ENCODE measurements at places on chromosomes 7 and 10. TPM values are rescaled to one million over a fixed set of nuclear protein-coding genes. Genes with fewer than 3 reads are reported as not detected.
A peak's percentile ranks its signal among the peaks of the same experiment; 100 is the strongest.

DNA sequence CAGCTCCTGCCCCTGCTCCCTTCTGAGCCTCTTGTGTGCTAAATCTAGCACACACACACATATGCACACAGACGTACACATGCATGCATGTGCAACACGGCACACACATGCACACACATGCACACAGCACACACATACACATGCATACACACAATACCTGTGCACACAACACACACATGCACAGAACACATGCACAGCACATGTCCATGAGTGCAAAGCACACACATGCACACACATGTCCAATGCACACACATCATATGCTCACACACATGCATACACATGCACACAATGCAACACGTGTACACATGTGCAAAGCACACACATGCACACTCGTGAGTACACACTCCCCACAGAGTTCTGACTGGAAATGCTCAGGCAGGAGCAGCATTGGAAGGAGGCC is 115.0 kb downstream of the WDR37 start:
- no peaks in the 10 kb centered on the region for H3K27me3 ChIP-seq
- no peaks in the 10 kb centered on the region for H3K36me3 ChIP-seq
- no peak overlapping the region for H3K27ac ChIP-seq
- DNase-seq, result no peak
- no peak overlapping the region for H3K4me3 ChIP-seq

GRCh38 chr7:154584352-154585252 is 418.3 kb downstream of the PAXIP1 start:
- no peak overlapping the region for H3K4me3 ChIP-seq
- no peaks in the 10 kb centered on the region for H3K27me3 ChIP-seq
- DNase-seq, result no peak
- no peak overlapping the region for H3K27ac ChIP-seq

The ARF5 gene
- polyA plus RNA-seq, result 144 TPM

DNA sequence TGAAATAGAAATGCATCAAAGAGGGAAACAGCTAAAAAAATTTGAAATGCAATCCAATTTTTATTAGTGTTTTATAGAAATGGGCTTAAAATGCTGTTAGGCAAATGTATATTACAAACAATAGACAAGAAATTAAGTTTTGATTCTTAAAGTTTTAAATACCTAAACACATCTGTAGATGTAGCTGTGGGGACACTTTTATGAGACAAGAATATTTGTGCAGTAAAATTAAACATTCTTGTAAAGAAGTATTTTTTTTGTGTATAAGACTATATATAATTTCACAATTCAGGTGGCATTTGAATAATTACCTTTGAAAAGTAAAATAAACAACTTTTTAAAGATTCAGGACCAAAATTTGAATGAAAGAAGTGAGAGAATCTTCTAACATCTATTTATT is 1015.9 kb downstream of the REEP3 start:
- H3K4me1 ChIP-seq, result no peaks in the 10 kb centered on the region
- no peaks in the 10 kb centered on the region for H3K27me3 ChIP-seq
- H3K4me3 ChIP-seq, result no peak overlapping the region

- no peak overlapping the region for H3K27ac ChIP-seq
- no peaks in the 10 kb centered on the region for H3K27me3 ChIP-seq
- no peak for DNase-seq
- H3K4me3 ChIP-seq, result no peak overlapping the region
- no peaks in the 10 kb centered on the region for H3K4me1 ChIP-seq
- no peaks in the 10 kb centered on the region for H3K36me3 ChIP-seq
These were observed 15.4 kb upstream of the VDAC2 start for GRCh38 chr10:75195035-75195763.

- no peak overlapping the region for H3K27ac ChIP-seq
- H3K27me3 ChIP-seq, result no peaks in the 10 kb centered on the region
- no peaks in the 10 kb centered on the region for H3K4me1 ChIP-seq
- H3K4me3 ChIP-seq, result no peak overlapping the region
- DNase-seq, result no peak
- H3K36me3 ChIP-seq, result no peaks in the 10 kb centered on the region
These were observed 827.8 kb upstream of the ZWINT start for GRCh38 chr10:57188846-57189245.

The TET1 gene
- polyA plus RNA-seq, result 1.6 TPM

The MACC1 gene
- 0.08 TPM for polyA plus RNA-seq

The GPR146 gene
- polyA plus RNA-seq, result 13.5 TPM

DNA sequence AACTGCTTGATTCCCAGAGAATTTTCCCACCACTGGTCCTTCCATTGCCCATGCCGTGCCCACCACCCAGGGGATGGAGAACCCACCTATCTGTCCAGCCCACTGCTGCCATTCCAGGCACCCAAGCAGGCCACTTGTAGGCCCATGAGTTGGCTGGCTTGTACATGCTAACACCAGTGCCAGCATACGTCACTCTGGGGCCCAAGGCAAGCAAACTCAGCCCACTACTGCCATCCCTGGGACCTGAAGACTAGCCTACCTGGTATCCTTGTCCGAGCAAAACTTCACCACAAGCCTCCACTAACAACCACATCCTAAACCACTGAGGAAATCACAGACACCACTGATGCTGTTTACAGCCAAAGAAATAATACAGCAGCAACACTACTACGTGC is 44.7 kb upstream of the CDK6 start:
- no peak overlapping the region for H3K4me3 ChIP-seq
- no peak overlapping the region for H3K27ac ChIP-seq
- DNase-seq, result no peak

GRCh38 chr7:82284936-82285519 is 158.5 kb downstream of the CACNA2D1 start:
- no peak overlapping the region for H3K4me3 ChIP-seq
- no peak overlapping the region for H3K27ac ChIP-seq

The WNT16 gene
- not detected for polyA plus RNA-seq

GRCh38 chr10:48192881-48193450 is 81.5 kb downstream of the FRMPD2 start:
- no peak overlapping the region for H3K27ac ChIP-seq
- H3K4me1 ChIP-seq, result no peaks in the 10 kb centered on the region
- no peaks in the 10 kb centered on the region for H3K36me3 ChIP-seq
- no peaks in the 10 kb centered on the region for H3K27me3 ChIP-seq

- H3K27me3 ChIP-seq, result no peaks in the 10 kb centered on the region
- DNase-seq, result no peak
- H3K4me3 ChIP-seq, result no peak overlapping the region
- H3K27ac ChIP-seq, result no peak overlapping the region
- no peaks in the 10 kb centered on the region for H3K4me1 ChIP-seq
These were observed 135.3 kb upstream of the VWC2 start for GRCh38 chr7:49638166-49638565.

GRCh38 chr10:68332259-68333057 is at the start of gene PBLD:
Gene PBLD, minus strand, starts transcription at chr10:68332928. Its CDS starts 26,084 bp downstream, at chr10:68306844.
- DNase-seq, result peak; percentile 49
- H3K27ac ChIP-seq, result peak within 1 kb of the TSS; percentile 99
- no peaks in the 10 kb centered on the region for H3K27me3 ChIP-seq
- H3K36me3 ChIP-seq, result no peaks in the 10 kb centered on the region
- H3K4me3 ChIP-seq, result peak within 1 kb of the TSS; percentile 92
- H3K4me1 ChIP-seq, result peaks cover 25% of the 10 kb centered on the region

DNA sequence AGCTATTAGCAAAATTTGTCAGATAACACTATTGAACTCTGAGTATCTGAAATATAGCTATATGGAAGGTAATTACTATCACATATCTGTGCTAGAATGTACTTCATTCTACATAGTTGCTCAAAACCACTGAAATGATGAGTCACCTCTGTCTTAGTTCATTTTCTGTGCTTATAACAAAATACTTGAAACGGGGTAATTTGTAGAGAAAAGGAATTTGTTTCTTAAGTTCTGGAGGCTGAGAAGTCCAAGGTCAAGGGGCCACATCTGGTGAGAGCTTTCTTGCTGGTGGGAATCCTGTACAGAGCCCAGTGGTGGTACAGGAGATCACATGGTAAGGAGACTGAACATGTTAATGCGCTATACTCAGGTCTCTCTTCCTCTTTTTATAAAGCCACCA is 41.9 kb upstream of the TNKS2 start:
- H3K27ac ChIP-seq, result no peak overlapping the region
- no peaks in the 10 kb centered on the region for H3K27me3 ChIP-seq
- no peaks in the 10 kb centered on the region for H3K36me3 ChIP-seq
- no peak for DNase-seq
- H3K4me3 ChIP-seq, result no peak overlapping the region

DNA sequence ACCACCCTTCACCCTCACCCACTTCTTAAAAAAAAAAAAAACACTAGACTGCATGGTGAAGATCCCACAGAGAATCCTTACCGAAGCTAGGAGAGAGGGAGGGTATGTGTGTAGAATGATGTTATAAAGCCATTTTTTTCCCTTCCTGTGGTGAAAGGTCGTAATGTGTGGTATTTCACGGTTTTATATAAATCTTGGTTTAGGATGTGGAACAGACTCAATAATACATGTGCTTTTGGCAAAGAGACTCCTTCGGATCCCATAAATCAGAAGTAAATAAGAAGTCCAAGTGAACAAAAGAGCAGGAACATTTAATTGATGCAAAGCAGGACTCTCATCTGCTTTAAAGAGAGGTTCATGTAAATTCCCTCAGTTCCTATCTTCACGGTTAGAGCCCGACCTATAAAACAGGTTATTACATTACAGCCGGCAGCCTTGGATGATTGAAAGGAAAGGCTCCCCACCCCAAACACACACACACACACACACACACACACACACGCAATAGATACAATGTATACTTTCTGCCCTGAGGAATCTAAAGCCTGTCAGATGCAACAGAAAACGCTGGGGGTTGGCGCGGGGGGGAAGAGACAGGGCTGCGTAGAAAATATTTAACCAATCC is 8.8 kb downstream of the DLX5 start:
- H3K4me1 ChIP-seq, result no peaks in the 10 kb centered on the region
- no peak overlapping the region for H3K4me3 ChIP-seq
- H3K36me3 ChIP-seq, result no peaks in the 10 kb centered on the region
- no peak overlapping the region for H3K27ac ChIP-seq
- DNase-seq, result no peak

The ADRA2A gene
- not detected for polyA plus RNA-seq

GRCh38 chr10:17771017-17771416 is 19.0 kb downstream of the TMEM236 start:
- no peak for DNase-seq
- no peaks in the 10 kb centered on the region for H3K36me3 ChIP-seq
- no peak overlapping the region for H3K27ac ChIP-seq
- H3K27me3 ChIP-seq, result no peaks in the 10 kb centered on the region
- no peaks in the 10 kb centered on the region for H3K4me1 ChIP-seq

The UNCX gene
- polyA plus RNA-seq, result not detected

The HOXA9 gene
- polyA plus RNA-seq, result not detected

DNA sequence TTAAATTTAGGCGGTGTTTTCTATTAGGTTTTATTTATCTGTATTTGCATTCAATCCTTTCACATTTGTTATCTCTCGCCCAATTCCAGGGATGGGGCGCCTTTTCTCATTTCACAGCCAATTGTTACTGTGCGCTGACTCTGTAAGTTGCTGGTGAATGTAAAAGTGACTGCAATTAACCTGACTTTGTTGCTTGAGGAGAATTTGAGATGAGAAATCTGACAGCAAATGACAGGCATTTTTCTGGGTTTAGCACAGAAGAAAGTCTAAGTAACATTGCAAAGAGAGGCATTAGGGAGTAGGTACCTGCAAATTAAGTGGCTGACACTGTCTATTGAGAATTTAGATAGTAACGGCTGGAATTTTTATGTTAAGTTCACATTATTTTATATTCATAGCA is 16.6 kb downstream of the FOXP2 start:
- H3K36me3 ChIP-seq, result no peaks in the 10 kb centered on the region
- no peak overlapping the region for H3K4me3 ChIP-seq
- H3K4me1 ChIP-seq, result no peaks in the 10 kb centered on the region

Data from naive thymus-derived CD4-positive, alpha-beta T cell (primary cell).